Stimulated activated naive CD8-positive, alpha-beta T cell treated with anti-CD3 and anti-CD28 coated beads, Interleukin-15, amount 100 ng/mL, for 72 hours (primary cell): ENCODE measurements at places on chromosomes 2 and 18.

DNA sequence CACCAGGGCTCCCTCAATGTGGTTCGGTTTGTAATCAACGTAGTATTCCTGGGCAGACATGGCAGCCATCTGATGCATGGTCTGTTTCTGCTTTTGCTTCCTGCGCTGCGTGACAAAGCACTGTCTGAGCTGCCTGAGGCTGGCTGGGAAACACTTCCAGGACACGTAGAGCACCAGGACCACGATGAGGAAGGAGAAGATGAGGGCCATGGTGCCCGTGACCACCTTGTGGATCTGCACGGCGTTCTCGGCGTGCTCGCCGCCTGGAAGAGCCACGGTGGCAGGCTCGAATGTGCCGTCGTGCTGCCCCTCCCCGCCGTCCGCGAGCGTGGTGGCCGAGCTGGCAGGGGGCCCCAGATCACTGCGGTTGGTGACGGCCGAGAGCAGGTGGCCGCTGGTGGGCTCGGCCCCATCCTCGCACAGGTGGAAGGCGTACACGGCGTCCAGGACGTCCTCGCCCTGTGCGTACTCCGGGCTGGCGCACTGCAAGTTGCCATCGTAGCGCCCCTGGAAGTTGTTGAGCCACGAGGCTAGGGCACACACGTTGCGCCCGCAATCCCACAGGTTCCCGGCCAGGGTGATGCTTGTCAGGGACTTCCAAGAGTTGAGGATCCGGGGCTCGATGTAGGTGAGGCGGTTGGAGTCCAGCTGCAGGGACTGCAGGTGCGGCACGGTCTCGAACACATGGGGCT, 2.1 kb downstream of the LRRTM1 start:
- no peak for DNase-seq

DNA sequence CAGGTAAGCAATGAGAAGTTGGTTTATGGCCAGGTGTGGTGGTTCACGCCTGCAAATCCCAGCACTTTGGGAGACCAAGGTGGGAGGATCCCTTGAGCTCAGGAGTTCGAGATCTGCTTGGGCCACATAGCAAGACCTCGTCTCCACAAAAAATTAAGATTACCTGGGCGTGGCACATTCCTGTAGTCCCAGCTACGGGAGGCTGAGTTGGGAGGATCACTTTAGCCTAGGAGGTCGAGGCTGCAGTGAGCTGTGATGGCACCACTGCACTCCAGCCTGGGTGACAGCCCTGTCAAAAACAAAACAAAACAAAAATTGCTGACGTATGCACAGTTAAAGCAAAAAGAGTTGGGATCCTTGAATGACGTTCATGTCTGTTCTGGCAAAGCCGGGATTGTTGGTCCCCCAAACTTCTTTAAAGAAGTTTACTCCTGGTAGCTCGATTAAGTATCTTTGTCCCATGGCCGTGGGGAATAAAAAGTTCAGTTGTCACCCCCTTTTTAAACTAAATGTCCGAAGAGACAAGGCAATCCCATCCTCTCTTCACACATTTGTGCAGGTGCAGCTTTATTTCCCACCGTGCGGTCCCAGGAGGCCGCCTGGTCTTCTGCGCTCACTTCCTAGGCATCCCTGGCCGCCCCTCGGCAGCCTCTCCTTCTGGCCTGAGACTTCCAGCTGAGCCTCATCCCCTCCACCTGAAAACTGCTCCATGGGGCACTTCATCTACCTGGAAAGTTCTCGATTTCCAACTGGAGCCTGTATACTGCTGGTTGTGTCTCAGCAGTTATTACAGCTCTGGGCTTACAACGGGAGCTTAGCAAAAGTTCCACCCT, 762 bp upstream of the SPOPL start:
- no peak for DNase-seq

GRCh38 chr2:128311216-128311754, 7.4 kb downstream of the HS6ST1 start:
- DNase-seq, result peak; percentile 5

DNA sequence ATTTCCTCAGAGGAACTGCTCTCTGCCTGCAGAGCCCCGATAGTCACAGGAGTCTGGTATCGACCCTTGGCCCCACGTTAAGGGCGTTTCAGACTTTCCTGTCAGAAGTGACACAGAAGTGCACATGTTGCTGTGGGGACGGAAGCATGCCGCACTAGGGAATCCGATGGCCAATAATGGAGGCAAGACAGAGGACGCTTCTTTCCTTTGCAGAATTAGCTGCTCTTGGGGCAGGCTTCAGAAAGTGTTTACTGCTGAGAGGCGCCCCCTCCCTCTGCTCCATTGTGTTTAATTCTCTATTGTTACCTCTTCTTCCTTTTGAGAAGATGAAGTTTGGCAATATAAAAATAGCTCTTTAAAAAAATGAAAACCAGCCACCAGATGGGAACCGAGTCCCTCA, 118.6 kb upstream of the EML6 start:
- no peak for DNase-seq

- DNase-seq, result no peak
Measured at GRCh38 chr2:26558271-26559043, 80.5 kb upstream of the OTOF start.

- no peak for DNase-seq
Measured at GRCh38 chr2:45010702-45011012, 1.4 kb upstream of the SIX2 start.
